Heart left ventricle (tissue), 16 donors: ENCODE measurements at places on chromosomes 4 and X. TPM values are rescaled to one million over a fixed set of nuclear protein-coding genes. Genes with fewer than 3 reads are reported as not detected.

DNA sequence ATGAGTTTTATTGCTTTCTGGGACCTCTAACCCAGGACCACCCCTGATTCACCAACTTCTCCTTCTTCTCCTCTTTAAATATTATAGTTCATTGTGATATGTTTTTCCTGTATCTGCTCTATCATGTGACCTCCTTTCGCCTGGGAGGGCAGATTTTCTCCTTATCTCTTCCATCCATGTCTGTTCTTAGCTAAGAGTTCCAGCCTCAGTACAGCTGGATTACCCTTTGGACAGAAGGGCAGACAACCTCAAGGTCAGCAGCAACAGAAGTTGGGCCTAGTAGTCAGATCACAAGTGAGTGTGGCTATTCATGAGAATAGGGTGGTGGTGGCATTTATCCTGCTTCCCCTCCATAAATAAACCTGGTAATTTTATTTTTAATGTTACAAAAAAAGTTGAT, 5.7 kb upstream of the XK start:
- DNase-seq: no peak

ESX1 gene
- total RNA-seq: not detected

DNA sequence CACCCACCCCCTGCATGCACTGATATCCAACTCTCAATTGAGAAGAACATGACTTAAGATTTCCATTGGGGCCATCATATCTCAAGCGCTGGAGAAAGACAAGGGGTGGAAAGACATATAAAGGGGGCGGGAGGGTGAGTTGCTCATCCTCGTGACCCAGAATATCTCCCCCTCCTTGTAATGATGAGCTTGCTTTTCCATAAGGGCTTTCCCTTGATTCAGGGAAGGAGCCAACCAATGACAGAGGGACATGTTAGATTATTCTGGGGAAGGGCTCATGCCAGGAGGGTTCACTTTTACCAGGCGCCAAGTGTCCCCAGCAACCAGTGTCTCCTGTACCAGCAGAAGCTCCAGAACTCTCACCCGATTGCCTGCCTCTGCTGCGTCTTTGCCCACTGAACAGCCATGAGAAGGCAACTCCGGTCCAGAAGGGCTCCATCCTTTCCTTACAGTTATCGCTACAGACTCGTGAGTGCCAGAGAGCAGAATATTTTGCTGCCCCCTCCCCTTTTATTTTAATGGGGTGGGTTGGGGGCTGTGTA, at the start of gene ATP1B4:
ATP1B4 (plus strand) TSS at position 326 of the 542 bp plus-strand sequence; CDS start at position 406, 80 bp downstream.
- no peak for DNase-seq

SRP72 gene
- total RNA-seq: 39.4 TPM

DNA sequence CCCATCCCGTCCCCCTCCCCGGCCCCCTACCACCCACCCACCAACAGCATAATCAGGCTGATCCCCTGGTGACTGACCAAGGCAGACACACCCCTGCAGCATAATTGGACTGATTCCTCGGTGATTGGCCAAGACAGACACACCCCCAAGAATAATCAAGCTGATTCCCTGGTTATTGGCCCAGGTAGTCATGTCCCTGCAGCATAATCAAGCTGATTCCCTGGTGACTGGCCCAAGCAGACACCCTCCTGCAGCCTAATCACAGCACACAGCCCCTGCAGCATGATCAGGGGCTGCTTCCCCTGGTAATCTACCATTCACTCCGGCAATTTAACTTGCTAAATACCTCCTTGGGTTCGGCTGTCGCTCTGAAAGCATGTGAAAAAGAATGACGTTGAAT, 47.5 kb upstream of the STS start:
- no peak for DNase-seq

GRCh38 chr4:140150636-140150885, 3.4 kb downstream of the MAML3 start:
- DNase-seq: no peak

RAB9B gene
- 23.9 TPM for total RNA-seq

ZNF718 gene
- 2.8 TPM for total RNA-seq
